ENCODE measurements at places on chromosomes 13 and 19. TPM values are rescaled to one million over a fixed set of nuclear protein-coding genes. Genes with fewer than 3 reads are reported as not detected.
A peak's percentile ranks its signal among the peaks of the same experiment; 100 is the strongest.

C1QTNF9 gene
- total RNA-seq: 0.19 TPM

MBD3L3 gene
- not detected for total RNA-seq

ZNF490 gene
- 7.5 TPM for total RNA-seq

CATSPERD gene
- total RNA-seq: not detected

ONECUT3 gene
- 0.05 TPM for total RNA-seq

CABP5 gene
- not detected for total RNA-seq

TRIM13 gene
- total RNA-seq: 21.7 TPM

CIC gene
- 47.8 TPM for total RNA-seq

CERS1 gene
- total RNA-seq: 0.58 TPM

GJB6 gene
- not detected for total RNA-seq

NTN5 gene
- total RNA-seq: 0.32 TPM

OR10H1 gene
- total RNA-seq: not detected

ELSPBP1 gene
- total RNA-seq: not detected

RFPL4A gene
- total RNA-seq: not detected

- H3K27me3 ChIP-seq: no peaks in the 10 kb centered on the region
- DNase-seq: no peak
- H3K4me1 ChIP-seq: no peaks in the 10 kb centered on the region
- no peak overlapping the region for H3K27ac ChIP-seq
Measured at GRCh38 chr19:33767898-33768413, 28.7 kb upstream of the KCTD15 start.

DNA sequence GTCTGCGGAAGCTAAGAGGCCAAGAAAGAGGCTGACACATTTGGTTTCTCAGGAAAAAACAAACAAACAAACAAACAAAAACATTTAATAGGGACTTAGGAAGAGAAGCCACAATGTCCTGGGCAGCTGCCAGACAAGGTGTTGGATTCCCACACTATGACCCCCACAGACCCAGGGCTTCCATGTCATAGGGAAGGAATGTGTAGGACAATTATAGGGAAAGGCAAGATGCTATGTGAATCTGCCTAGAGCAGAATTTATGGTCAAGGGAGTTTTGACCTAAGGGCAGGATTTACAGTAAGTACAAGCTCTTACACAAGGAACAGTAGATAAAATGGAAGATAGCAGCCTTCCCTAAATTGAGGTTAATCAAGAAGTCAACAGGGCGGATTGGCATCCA is 9.1 kb upstream of the CDADC1 start:
- no peaks in the 10 kb centered on the region for H3K4me1 ChIP-seq
- H3K4me3 ChIP-seq: no peak overlapping the region

DNA sequence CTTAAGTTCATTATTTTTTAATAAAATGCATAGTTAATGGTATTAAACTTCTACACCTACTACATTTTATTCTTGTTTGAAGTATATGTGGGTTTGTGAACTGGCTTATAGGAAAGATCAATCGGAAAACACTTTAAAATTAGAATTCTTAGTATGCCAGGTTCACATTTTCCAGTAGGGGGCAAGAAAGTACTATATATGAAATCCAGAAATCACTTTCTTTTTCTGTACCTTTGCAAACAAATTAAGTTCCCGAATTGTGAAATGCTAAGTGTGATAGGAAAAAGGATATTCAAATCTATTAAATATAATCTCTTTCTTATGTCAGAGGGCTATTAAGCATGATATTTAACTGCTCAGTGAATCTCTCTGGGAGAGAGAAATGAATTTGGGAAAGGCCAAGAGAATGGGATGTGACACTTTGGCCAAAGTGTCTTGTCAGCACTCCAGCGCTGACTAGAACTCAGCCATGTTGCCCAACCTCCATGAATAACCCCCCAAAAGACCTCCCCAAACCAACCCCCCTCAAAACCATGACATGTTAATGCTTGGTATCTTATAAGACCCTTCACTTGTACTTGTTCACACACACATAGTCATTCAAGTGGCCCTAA is 122.6 kb upstream of the SLC10A2 start:
- no peak overlapping the region for H3K27ac ChIP-seq
- no peaks in the 10 kb centered on the region for H3K36me3 ChIP-seq
- DNase-seq: no peak

GRCh38 chr19:49579193-49579592 is 1.2 kb downstream of the NOSIP start:
- H3K4me1 ChIP-seq: peaks cover 12% of the 10 kb centered on the region
- no peaks in the 10 kb centered on the region for H3K27me3 ChIP-seq
- no peak overlapping the region for H3K27ac ChIP-seq

DNA sequence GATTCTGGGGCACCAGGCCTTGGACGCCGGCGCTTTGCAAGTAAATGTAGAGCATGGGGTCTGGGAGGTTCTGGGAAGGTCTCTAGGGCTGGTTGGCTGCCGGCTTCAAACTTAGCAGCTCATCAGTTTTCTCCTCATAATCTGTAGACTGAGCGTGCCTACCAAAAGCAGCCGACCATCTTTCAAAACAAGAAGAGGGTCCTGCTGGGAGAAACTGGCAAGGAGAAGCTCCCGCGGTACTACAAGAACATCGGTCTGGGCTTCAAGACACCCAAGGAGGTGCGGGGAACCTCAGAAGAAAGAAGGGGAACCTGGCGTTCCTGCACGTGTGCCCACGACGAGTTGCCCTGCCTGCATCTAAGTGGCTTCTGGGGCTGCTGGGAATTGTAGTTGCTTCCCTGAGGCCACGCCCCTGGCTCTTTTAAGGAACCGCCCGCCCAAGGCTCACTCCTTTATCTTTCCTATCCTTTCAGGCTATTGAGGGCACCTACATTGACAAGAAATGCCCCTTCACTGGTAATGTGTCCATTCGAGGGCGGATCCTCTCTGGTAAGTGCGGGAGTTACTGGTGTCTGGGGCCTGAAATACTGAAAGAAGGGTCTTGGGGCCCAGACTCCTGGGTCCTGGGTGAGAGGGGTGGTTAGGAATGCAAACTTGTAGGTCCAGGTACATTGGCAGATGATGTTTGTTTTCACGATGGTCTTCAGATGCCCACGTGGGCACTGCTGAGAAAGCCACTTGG is 984 bp downstream of the RPS11 start:
- peak overlapping the region; percentile 72 for H3K4me3 ChIP-seq
- peaks cover 8% of the 10 kb centered on the region for H3K36me3 ChIP-seq
- DNase-seq: peak; percentile 85
- H3K4me1 ChIP-seq: peaks cover 12% of the 10 kb centered on the region
- no peaks in the 10 kb centered on the region for H3K27me3 ChIP-seq

DNA sequence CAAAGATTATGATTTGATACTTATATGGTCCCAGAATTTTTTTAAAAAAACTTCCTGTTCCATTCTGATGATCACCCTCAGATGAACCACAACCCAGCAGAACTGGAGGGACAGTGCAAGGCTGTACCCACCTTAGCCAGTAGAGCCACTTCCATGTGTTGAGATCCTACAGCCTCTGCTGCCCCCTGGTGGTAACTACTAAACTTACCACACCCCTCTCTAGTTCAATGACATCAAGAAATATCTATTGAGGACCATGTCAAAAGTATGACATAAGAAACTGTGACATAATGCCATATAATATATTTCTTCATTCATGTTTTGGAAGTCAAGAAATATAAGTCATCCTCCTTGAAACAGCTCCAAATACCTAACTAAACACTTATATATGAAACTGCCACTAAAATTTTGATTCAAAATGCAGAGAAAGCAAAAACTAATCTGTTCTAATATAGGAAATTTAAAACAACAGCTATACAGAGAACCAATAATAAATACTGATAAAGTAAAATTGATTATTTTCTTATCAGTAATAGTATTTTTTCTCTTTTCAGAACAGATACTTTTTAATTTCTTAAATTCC is 412.6 kb downstream of the KCTD12 start:
- no peaks in the 10 kb centered on the region for H3K27me3 ChIP-seq
- DNase-seq: peak; percentile 75
- H3K4me3 ChIP-seq: no peak overlapping the region
- H3K27ac ChIP-seq: no peak overlapping the region
- no peaks in the 10 kb centered on the region for H3K4me1 ChIP-seq

GRCh38 chr13:73281746-73282145 is 222.9 kb downstream of the KLF5 start:
- no peaks in the 10 kb centered on the region for H3K27me3 ChIP-seq
- H3K27ac ChIP-seq: no peak overlapping the region
- H3K4me1 ChIP-seq: no peaks in the 10 kb centered on the region
- no peak overlapping the region for H3K4me3 ChIP-seq

GRCh38 chr19:45913874-45914830 is at the start of gene NANOS2:
NANOS2 (minus strand) TSS chr19:45914778; CDS start chr19:45914693, 85 bp downstream.
- no peaks in the 10 kb centered on the region for H3K27me3 ChIP-seq
- no peak for DNase-seq
- no peaks in the 10 kb centered on the region for H3K4me1 ChIP-seq
- H3K4me3 ChIP-seq: no peak within 1 kb of the TSS
- H3K27ac ChIP-seq: no peak within 1 kb of the TSS

- no peak overlapping the region for H3K4me3 ChIP-seq
- DNase-seq: no peak
- no peaks in the 10 kb centered on the region for H3K36me3 ChIP-seq
- H3K27me3 ChIP-seq: no peaks in the 10 kb centered on the region
- H3K4me1 ChIP-seq: no peaks in the 10 kb centered on the region
- H3K27ac ChIP-seq: no peak overlapping the region
Measured at GRCh38 chr13:40331802-40332201, 334.6 kb downstream of the FOXO1 start.

DNA sequence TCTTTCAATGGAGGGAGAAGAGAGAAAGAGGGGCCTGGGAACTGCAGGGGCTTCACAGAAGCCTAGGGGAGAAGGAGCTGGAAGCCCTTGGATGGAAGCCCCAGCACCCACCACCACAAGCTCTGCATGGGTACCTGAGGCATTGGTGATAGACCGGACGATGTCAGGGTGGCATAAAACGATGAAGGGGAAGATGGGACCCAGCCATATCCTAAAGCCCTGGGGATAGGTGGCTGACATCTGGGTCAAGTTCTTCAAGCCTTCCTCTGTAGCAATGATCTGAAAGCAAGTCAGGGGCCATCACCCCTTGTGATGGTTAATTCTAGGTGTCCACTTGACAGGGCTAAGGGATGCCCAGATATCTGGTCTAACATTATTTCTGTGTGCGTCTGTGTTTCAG is 11.2 kb upstream of the OR10H5 start:
- no peak overlapping the region for H3K27ac ChIP-seq
- DNase-seq: no peak
- H3K4me3 ChIP-seq: no peak overlapping the region

DNA sequence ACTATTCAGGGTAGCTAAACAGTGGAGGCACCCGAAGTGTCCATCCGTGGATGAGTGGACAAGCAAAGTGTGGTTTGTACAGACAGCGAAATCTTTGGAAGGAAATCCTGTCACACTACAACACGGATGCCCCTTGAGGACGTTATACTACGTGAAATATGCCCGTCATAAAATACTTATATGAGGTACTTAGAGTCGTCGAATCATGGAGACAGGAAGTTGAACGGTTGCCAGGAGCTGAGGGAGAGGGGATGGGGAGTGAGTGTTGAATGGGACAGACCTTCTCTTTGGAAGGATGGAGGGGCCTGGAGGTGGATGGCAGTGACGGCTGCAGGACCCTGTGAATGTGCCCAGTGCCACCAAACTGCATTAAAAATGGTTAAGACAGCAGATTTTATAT is 11.6 kb downstream of the ATP4B start:
- H3K27me3 ChIP-seq: no peaks in the 10 kb centered on the region
- peak; percentile 49 for DNase-seq
- peaks cover 7% of the 10 kb centered on the region for H3K4me1 ChIP-seq
- H3K36me3 ChIP-seq: no peaks in the 10 kb centered on the region

GRCh38 chr13:92613921-92614320 is 612.7 kb upstream of the GPC6 start:
- H3K4me3 ChIP-seq: no peak overlapping the region
- no peaks in the 10 kb centered on the region for H3K27me3 ChIP-seq
- no peaks in the 10 kb centered on the region for H3K4me1 ChIP-seq
- no peak overlapping the region for H3K27ac ChIP-seq
- no peak for DNase-seq

Data from colonic mucosa (tissue), 4 donors.